Pancreas (tissue), 10 donors: ENCODE measurements at places on chromosomes 16 and 17.

GRCh38 chr16:27600381-27600780 is 50.4 kb downstream of the KATNIP start:
- no peak for DNase-seq

DNA sequence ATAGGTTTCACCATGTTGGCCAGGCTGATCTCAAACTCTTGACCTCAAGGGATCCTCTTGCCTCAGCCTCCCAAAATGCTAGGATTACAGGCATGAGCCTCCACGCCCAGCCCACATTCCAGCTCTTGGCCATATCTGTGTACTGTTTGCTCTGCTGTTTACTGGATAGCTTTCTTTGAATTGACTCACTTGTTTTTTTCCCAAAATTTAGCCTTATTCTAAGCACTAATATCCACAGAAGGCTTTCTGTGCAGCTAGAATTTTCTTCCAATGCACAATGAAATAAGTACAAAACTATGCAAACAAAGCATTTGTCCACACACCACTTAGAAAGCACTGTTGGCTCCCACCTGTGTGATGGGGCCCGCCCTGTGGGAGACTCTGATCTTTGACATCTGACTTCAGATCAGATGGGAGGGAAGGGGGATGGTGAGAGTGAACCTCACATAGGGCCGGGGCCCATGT is 72.2 kb downstream of the CLEC16A start:
- DNase-seq = no peak

GRCh38 chr17:28330671-28331070 is 4.6 kb downstream of the IFT20 start:
- DNase-seq = no peak

DNA sequence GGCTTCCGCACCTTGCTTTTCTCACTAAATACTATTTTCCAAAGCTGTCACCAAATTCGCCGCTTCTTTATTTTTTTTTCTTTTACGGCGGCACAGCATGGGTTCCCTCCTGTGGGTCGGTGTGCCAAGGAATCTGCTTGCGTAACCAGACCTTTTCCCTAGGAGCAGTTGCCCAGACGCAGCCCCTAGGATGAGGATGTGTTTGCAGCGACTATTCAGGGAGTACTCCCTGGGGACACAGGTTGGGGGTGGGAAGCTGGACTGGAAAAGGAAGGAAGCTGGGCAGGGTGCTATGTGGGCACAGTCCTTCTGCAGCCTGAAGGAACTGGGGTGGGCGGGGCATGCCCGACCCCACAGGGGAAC is 49.0 kb upstream of the ZCCHC14 start:
- no peak for DNase-seq
